ENCODE measurements at places on chromosomes 16 and 17.

DNA sequence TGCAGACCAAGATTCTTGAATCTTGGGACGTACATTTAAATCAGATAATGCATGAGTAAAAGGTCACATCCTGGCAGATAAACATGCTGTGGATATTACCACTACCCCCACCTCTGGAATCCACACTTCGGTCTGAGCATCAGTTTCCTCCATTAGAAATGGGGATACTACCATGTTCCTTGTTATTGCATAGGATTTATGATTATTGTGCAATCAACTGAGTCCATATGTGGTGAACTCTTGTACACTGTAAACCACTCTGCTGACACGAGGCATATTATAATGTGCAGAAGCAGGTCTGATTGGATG, 108.7 kb downstream of the VAT1L start:
- no peak for DNase-seq

GRCh38 chr16:87487361-87487924, 5.4 kb downstream of the ZCCHC14 start:
- DNase-seq, result no peak

DNA sequence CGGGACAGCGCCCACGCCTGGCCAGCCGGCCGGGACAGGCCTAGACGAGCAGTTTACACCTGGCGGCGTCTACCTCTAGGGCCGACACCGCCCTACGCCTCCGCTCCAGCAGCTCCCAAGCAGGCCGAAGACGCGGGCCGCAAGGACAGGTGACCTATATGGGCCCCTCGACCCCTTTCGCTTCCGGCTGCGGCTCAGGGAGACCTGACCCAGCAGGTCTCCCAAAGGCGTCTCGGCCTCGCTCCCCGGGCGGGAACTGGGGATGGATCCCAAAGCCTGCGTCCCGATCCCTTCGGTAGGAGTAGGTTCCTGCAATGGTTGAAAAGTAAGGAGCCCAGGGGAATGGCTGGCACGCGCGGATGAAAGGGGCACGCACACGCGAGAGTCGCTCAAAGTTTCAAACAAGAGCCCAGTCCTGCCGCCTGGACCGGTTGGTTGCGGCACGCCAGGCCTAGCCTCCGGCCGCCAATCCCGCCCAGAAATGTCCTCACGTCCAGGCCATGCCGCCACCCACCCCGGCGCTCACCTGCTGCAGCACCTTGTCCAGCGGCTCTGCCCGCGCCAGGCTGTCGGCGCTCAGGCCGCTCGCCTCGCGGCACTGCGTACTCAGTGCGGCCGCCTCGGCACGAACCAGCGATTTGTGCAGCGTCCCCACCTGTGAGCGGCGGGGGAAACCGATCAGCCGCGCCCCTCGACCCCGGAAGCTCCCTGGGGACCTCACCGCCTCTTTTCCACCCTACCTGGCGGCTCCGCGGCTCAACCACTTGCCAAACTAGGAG, 630 bp downstream of the ESRP2 start:
- no peak for DNase-seq

- no peak for DNase-seq
These were observed 118.8 kb downstream of the NLK start for GRCh38 chr17:28161311-28161710.

DNA sequence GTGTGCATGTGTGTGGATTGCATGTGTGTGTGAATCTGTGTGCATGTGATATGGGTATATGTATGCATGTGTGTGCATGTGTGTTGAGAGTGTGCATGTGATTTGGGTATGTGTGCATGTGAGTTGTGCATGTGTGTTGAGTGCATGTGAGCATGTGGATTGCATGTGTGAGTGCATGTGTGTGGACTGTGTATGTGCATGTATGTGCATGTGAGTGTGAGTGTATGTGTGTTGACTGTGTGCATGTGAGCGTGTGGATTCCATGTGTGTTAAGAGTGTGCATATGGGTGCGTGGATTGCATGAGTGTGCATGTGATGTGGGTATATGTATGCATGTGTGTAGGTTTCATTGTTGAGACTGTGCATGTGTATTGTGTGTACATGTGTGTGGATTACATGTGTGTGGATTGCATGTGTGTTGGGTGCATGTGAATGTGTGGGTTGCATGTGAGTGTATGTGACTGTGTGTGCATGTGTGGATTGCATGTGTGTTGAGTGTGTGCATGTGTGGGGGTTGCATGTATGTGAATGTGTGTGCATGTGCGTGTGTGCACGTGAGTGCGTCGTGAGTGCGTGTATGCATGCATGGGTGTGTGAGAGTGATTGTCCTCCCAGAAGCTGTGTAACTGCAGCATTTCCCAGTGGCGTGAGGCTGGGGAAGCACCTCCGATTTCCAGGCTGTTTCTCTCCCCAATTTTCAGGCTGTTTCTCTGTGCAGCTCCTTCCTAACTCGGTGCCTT, 19.4 kb downstream of the C1QTNF1 start:
- no peak for DNase-seq

DNA sequence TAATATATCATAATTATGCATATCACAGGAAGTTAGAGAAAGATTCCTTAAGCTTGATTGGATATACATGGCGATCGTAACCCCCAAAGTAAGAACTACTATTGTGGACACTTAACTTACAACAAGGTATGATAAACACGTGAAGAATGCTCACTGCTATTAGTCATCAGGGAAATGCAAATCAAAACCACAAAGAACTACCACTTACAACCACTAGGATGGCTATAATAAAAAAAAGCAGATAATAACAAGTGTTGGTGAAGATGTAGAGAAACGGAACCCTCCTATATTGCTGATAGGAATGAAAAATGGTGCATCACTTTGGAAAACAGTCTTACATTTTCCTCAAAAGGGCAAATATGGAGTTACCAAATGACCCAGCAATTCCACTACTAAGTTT, 265.9 kb downstream of the SLC39A11 start:
- DNase-seq, result no peak

GRCh38 chr16:74651841-74652240, 14.8 kb downstream of the RFWD3 start:
- no peak for DNase-seq

- DNase-seq, result no peak
These were observed 43.1 kb upstream of the SEC14L1 start for GRCh38 chr17:77097631-77098180.

GRCh38 chr17:82041144-82041814, 3.8 kb upstream of the DCXR start:
- no peak for DNase-seq

GRCh38 chr17:1947743-1948516, 77.2 kb downstream of the RTN4RL1 start:
- DNase-seq, result no peak

DNA sequence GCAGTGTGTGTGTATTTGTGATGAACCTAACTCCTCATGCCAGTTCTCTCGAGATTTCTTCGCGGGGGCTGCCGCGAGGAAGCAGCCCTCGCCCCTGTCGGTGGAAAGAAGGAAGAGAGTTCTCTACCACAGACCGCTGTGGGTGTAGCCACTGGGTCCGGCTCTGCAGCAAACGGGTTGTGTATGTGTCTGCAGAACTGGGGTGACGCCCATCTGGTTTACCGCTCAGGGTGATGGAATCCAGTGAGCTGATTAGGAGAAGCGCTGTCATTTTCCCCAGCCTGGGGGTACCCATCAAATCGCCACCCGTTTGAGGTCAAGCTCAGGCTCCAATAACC, 7.7 kb downstream of the CORO6 start:
- no peak for DNase-seq

- no peak for DNase-seq
These were observed 48.4 kb downstream of the RNF157 start for GRCh38 chr17:76191896-76192295.

DNA sequence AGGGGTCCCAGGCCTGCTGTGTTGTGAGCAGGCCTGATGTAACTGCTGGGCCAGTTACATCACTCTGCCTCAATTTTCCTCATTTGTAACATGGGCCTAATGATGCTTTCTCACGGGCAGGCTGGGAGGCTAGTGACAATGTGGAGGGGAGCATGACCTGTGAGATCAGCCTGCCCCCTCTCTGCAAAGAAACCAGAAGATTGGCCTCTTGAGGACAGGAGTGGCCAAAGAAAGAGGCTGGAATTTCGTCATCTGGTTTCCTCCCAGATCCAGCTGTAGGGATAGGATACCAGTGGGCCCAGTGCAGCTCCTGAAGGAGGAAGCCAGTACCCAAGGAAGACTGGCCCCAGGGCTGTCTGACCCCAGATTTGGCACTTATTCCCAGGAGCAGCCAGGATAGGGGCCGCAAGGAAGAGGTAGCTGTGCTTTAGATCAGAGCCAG, 615 bp upstream of the SREBF1 start:
- peak; percentile 92 for DNase-seq

DNA sequence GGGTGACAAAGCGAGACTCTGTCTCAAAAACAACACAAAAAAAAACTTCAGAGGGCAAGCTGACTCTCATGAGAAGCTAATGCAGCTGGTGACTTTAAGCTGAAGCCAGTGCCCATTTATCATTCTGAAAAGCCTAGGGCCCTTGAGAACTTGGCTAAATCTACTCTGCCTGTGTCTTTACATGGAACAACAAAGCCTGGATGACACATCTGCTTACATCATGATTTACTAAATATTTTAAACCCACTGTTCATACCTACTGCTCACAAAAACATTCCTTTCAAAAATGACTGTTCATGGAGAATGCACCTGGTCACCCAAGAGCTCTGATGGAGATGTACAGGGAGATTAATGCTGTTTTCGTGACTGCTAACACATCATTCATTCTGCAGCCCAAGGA, 6.1 kb upstream of the ALOX12 start:
- no peak for DNase-seq

- DNase-seq, result no peak
These were observed 31.8 kb downstream of the PITPNM3 start for GRCh38 chr17:6524520-6524919.

GRCh38 chr16:54938212-54939028, 7.8 kb downstream of the IRX5 start:
- no peak for DNase-seq

- DNase-seq, result no peak
These were observed 5.3 kb upstream of the GPRC5C start for GRCh38 chr17:74426551-74427047.

- no peak for DNase-seq
These were observed 74.6 kb upstream of the ZNF750 start for GRCh38 chr17:82914375-82914774.

- no peak for DNase-seq
These were observed 61.7 kb downstream of the MYH13 start for GRCh38 chr17:10311131-10311530.

DNA sequence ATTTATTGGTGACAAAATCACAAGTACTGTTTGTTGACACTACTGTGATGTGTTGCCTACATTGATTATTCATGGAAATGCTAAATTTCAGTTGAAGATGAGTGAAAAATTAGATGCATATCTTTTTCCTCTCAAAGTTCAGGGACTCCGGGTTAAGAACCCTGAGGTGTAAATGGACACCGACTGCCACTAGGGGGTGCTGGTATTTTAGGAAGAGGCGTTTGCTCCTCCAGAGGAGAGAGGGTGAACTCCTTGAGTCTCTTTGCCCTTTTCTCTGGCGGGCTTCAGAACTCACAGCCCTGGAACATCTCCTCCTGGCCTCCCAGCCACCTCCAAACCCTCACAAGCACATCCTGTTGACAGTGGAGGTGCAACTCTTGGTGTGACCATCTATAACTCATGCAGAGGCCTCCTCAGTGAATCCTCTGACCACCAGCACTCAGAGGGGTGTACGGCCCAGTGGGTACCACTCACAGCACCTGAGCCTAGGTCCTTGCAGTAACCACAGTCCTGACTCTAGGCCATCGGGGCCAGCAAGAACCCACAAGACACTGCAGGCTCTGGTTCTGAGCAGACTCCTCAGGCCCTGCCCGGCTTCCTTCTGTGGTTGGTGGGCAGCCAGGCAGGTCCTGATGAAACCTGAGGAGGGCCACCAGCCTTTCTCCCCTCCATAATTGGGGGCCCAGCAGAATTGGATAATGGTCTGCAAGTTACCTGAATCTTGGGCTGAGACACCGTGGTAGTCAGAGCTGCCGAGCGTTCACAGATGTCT, 26.2 kb upstream of the PIK3R5 start:
- DNase-seq, result peak; percentile 40

GRCh38 chr17:72397687-72398086, 276.9 kb downstream of the SOX9 start:
- DNase-seq, result no peak

DNA sequence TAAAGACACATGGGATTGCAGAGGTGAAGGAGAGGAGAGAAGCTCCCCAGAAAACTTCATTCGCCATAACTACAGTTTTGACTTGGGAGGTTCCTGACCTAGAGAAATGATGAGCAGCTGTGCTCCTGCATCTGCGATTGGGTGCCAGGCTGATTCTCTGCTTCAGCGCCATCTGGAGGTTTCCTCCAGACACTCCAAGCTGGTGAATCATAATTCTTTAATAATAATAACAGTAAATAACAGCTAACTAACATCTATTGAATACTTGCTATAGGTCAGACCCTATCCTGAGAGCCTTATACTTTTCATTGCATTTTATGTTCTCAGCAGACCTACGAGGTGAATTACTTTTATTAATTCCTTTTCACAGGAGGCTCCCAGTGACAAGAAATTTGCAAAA, 575.8 kb downstream of the TOX3 start:
- no peak for DNase-seq

- DNase-seq, result no peak
These were observed 25.3 kb downstream of the ZNF778 start for GRCh38 chr16:89242795-89243200.

- DNase-seq, result no peak
These were observed 768 bp upstream of the TBX6 start for GRCh38 chr16:30092373-30093010.
